Vein endothelial cell (primary cell): ENCODE measurements at places on chromosomes 5 and 9. TPM values are rescaled to one million over a fixed set of nuclear protein-coding genes. Genes with fewer than 3 reads are reported as not detected.

The FRMD3 gene
- 8.6 and 11.1 TPM in 2 replicates for total RNA-seq

The ZNF346 gene
- total RNA-seq: 25.1 and 32.3 TPM in 2 replicates

The INSL4 gene
- total RNA-seq: not detected in 2 replicates

The LPAR1 gene
- 0.33 and 0.76 TPM in 2 replicates for total RNA-seq

The SPOCK1 gene
- 85.6 and 135 TPM in 2 replicates for total RNA-seq
